ENCODE measurements at places on chromosomes 2 and 18. TPM values are rescaled to one million over a fixed set of nuclear protein-coding genes. Genes with fewer than 3 reads are reported as not detected.
A peak's percentile ranks its signal among the peaks of the same experiment; 100 is the strongest.

DNA sequence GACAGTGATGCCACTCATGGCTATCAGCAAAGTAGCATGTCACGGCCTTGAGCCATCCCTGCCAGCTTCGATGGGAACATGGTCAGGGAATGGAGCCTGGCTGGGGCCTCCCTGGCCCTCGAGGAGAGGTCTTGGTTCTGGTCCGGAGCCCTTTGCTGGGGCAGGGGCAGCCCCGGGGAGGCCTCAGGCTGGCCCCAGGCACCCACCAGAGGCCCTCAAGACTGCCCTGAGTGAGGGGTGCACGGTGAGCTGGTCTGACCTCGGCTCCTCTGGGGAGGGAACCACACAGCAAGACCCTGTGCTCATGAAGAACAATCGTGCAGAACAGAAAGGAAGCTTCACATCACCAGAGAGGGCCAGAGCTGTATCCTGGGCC is 75.2 kb upstream of the OTOS start:
- DNase-seq: no peak

GRCh38 chr2:68943581-68944568 is 8.8 kb downstream of the GKN2 start:
- DNase-seq: no peak

- DNase-seq: no peak
Measured at GRCh38 chr2:111668274-111668616, 215.7 kb downstream of the ANAPC1 start.

DNA sequence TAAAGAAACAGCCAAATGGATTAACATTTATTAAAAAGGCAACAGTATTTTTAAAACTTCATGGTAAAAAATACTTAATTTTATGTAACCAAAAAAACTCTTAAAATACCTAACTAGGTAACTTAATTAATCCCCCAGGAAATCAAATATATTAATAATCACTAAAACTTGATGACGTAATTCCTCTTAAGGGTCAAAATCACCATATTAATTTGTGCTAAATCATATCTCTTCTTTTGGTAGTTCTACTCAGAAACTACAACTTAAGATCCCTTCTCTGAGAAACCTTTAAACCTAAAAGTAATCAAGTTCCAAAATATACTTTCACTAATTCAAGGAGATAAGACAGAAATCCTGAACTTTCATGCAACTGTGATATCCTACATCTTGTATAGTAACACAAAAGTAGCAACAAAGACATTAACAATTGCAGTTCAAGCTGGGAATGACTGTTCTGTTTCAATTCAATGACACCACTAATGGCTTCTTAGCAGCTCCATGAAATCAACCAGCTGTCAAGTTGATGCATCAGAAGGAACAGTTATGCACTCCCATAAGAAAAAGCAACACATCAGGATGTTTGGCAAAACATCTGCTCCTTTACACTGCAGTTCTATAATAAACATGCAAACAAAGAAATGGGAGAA is 4.0 kb downstream of the BAZ2B start:
- no peak for DNase-seq

- no peak for DNase-seq
Measured at GRCh38 chr2:169683054-169683424, 11.2 kb downstream of the CFAP210 start.

- DNase-seq: no peak
Measured at GRCh38 chr2:100670232-100670631, 107.4 kb downstream of the PDCL3 start.

DNA sequence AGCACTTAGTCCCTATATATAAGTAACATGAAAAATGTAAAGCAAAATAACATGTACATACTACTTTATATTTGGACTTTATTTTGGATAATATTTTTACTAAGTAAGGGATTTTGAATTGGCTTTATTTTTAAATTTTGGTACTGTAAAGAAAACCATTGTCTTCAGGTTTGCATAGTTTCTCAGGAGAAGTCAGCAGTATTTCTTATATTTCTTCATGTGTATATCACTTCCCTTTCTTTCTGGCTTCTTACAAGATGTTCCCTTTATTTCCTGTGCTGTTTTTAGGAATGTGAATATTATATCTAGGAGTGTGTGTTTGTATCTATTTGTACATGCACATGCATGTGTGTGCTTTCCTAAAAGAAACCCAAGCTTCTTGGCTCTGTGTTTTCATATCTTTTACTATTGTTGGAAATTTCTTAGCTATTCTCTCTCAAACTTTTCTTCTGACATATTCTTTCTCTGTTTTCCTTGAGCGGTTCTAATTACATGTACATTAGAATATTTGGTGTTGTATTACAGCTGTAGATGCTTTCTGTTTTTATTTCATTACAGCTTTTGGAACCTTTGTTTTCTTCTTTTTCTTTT is 1549.7 kb upstream of the ACVR2A start:
- no peak for DNase-seq

DNA sequence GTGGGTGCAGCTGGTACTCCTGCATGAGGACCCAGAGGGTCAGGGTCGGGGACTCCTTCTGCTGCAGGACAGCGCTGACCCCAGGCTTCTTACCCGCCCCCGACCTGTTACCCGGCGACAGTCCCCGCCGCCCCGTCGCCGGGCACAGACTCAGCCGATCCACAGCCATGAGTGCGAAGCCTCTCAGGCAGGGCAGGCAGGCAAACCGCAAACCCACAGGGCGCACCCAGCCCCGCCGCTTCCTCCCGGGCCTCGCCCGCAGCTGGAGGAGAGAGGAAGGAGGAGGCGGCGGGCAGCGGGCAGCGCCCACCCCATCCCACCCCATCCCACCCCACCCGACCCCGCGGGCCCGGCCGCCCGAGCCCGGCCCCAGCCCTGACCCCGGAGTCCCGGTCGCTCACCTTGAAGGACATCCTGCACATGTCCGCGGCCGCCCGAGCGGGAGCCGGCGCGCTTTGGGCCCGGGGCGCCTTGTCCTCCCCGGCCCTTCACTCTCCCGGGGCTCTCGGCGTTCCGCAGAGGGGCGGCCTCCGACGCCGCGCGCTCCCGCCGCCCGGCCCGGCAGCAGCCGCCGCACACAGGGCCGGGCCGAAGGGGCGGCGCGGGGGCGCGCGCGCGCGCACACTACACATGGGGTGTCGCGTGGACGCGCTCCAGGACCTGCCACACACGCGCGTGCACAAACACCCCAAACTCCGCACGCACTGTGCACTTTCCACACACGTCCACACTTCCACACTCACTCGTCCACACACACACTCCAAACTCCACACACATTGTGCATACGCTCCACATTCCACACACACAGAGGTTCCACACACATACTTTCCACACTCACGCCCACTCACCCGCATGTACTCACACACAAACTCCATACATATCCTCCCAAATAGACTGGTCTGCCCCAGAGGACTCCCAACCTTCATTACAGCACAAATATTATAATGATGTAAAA is at the start of gene ANKRD29:
ANKRD29 (minus strand) TSS at position 603 of the 955 bp plus-strand sequence; CDS start at position 422, 181 bp downstream.
- DNase-seq: no peak

DNA sequence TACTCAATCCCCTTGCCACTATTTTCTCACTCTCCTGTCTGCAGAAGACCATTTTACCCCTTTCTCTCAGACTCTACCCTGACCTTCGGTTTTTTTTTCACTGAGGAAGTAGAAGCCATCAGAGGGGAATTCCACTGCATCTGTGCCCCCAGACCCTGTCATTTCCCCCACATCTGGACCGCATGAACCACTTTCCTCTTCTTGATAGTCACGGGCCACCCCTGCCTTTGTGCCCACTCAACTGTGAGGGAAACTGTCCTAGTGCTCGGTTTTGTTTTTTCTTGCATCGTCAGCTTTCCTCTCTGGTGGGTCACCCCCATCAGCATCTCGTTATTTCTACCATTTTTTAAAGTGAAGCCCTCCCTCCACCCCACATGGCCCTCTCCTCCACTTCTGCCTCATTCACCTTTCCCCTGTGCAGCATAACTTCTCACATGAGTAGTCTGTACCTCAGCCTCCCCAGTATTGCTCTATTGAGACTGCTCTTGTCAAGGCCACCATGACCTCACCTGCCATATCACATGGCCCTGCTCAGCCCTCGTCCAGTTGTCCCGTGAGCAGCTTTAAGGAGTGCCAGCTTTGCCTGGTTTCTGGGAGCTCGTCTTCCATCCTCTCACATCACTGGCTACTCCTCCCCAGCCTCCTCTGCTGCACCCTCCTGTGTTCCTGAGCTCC is 32.4 kb downstream of the TMEM87B start:
- no peak for DNase-seq

DNA sequence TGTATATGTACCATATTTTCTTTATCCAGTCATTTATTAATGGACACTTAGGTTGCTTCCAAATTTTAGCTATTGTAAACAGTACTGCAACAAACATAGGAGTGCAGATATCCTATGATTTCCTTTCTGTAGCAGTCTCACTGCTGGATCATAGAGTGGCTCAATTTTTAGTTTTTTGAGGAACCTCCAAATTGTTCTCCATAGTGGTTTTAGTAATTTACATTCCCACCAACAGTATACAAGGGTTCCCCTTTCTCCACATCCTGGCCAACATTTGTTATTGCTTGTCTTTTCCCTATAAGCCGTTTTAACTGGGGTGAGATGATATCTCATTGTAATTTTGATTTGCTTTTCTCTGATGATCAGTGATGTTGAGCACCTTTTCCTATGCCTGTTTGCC is 114.3 kb downstream of the TMEM17 start:
- DNase-seq: no peak

DNA sequence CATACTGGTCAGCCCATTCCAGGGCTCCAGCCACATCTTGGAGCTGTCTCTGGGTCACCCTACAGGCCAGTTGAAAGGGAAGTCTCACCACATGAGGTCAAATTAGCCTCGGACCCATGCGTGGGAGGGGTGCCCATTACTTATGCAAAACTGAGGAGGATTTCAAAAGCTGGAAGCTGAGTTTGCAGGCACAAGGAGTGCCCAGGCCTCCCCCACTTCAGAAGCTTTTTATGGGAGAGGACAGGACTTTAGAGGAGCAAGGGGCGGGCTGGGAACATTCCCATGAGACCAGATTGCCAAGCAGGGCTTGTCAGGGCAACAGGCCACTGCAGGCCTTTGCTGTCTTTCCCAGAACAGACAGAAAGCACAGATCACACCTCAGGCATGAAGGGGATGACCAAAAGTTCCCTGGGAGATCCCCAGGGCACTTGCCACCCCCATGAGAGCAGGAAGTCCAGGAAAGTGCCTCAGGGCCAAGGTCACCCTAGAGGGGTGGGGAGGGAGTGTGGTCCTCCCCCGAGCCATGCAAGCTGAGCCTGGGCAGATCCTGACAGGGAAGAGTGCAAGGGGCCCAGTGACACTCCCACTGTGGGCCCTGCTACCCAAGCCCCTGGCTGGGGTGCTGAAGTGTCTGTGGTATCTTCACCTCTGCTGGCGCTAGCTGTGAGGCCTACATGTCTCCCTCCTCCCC is 267.7 kb downstream of the BCL11A start:
- no peak for DNase-seq

GRCh38 chr2:11250400-11251196 is 93.8 kb downstream of the ROCK2 start:
- no peak for DNase-seq

- DNase-seq: no peak
Measured at GRCh38 chr2:37837628-37838328, 87.3 kb upstream of the RMDN2 start.

DNA sequence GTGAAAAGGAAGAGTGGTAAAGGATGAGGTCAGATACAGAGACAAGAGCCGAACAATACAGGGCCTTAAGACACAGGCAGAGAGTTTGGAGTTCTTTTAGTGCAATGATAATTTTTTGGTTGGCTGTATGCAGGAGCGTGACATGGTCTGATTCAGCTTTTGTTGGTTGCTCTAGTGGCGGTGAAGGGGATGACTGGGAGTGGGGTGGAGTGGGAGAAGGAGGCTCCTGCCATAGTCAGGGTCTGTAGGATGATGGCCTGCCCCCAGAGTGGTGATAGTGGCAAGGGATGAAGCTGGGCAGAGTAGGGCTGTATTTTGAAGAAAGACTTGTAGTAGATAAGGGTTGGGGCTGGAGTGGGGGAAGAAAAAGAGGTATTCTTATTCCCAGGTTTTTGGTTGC is 306.6 kb upstream of the VWC2L start:
- DNase-seq: no peak

DNA sequence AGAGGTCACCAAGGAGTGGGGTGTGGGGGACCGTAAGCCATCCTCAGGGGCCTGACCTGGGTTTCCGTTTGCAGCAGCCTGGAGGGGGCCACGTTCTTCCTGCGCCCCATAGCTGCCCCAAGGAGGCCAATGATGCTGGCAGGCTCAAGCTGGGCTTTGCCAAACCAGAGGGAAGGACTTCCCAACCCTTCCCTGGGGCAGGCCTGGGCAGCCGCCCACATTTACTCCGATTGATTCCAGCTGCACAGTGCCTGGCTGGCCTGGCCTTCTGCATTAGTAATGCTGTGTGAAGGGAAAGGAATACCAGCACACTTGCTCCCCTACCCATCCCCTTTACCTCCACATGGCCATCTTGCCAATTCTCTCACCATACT is 360.6 kb upstream of the SLC14A2 start:
- no peak for DNase-seq

DNA sequence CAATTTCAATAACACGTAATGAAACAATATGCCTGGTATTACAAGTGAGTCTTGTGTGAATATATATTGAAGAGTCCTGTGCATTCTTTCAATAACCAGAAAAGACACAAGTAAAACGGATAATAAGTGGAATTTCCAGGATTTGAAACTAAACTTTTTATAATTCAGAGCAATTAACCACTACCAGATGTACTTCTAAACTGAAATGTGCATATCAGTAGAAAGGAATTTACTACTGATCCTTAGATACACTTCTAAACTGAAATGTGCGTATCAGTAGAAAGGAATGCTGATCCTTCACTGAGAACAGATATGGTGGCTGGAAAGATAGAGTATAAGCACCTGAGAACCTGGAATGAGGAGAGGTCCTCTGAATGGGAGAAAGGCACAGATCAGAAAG is 470.9 kb upstream of the SPHKAP start:
- DNase-seq: peak; percentile 37

SERPINB5 gene
- polyA plus RNA-seq: not detected

MARCHF4 gene
- polyA plus RNA-seq: 10.0 TPM

CRYBA2 gene
- 0.26 TPM for polyA plus RNA-seq

UBXN4 gene
- 75.6 TPM for polyA plus RNA-seq

FKBP1B gene
- polyA plus RNA-seq: 13.5 TPM

FN1 gene
- polyA plus RNA-seq: 4,778 TPM

TRIM43 gene
- polyA plus RNA-seq: not detected

RGPD4 gene
- 0.04 TPM for polyA plus RNA-seq

PSMA8 gene
- not detected for polyA plus RNA-seq

C2orf81 gene
- 0.67 TPM for polyA plus RNA-seq

All from BJ (cell line).